ENCODE measurements at places on chromosomes 2 and 18.
A peak's percentile ranks its signal among the peaks of the same experiment; 100 is the strongest.

- no peak for DNase-seq
These were observed 37.0 kb downstream of the LBH start for GRCh38 chr2:30268296-30268871.

GRCh38 chr18:34281290-34281689 lies 56.6 kb upstream of the NOL4 start:
- no peak for DNase-seq

DNA sequence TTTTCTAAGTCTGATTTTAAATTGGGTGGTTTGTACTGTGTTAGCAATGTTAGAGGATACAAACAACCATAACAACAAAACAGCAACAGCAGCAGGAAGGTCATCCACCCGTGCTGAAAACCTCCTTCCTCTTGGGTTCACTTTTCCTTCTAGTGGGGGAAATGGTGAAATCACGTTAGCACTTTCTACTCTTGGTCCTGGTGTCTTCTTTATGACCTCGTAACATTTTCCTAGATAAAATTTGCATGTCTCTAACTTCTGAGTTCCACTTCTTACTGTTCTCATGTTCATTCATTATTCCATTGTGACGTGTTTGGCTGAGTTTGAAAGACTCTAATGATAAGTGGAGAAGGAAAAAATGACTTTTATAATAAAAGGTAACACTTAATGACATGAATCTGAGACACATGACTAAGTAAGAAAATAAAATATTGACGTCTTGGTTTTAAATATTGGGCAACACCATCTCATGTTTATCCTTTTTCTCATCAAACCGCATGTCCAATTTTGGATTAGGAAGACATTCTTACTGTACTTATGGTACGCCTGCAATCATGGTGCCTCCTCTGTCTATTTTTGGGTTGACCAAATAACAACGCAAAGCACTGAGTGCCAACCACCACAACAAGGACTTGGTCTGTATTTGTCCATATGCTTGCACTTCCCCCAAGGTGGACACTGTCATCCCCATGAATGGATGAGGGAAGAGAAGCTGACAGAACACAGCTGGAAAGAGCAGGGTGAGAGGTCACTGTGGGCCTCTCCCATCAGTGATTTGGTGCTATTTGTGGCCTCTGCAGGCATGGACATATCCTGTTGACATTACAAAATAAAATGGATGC lies 25.7 kb upstream of the IL1R1 start:
- no peak for DNase-seq

- DNase-seq: peak; percentile 66
These were observed at the start of gene ANKRD29 for GRCh38 chr18:23662309-23663263. TSS of gene ANKRD29 (minus strand) at chr18:23662911. CDS start at chr18:23662730, 181 bp downstream.

- no peak for DNase-seq
These were observed 490.6 kb upstream of the HS6ST1 start for GRCh38 chr2:128809259-128809636.

Measured in CD4-positive, alpha-beta T cell treated with Interleukin-6 for 4 hours (primary cell).